ENCODE measurements at places on chromosomes 1 and 21.

- DNase-seq, result no peak
Measured at GRCh38 chr1:36087233-36088123, 1.2 kb upstream of the ADPRS start.

DNA sequence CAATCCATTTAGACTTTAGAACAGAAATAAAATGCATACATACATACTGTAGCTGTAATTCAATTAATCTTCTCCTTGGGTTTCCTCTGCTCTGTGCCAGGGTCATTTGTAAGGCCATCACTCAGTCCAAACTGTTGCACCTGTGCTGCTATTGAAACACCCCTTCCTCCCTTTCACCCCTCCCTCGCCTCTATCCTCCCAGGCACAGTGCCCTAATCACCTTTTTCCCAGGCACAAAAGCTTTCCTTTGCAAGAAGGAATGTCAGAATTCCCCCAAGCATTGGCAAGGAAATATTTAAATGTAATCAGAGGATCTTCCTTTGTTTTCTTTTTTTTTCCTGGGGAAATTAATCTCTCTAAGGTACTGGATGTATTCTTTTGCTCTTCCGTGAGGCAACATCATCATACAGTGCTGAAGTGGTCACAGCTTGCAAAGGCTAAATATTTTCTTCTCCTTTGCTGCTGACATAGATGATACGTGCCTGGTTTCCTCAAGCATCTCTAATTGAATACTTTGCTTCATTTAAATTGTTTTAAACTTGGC lies 339.3 kb upstream of the NR5A2 start:
- no peak for DNase-seq

DNA sequence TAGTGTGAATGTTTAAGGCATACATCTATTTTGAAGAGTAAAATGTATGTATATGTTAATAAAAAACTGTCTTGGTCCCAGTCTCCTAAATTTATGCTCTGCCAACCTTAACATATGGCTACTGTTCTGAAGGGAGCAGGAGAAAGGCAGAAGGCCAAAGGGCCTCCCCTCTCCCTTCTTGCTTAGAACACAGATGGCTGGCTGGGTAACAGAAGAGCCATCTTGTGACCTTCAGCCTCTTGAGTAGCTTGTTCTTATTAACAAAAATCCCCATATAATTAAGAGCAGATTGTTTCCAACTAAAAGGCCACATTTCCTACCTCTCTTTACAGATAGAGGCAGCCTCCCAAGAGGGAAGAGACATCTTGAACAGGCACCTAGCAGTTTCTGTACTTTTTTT lies 36.1 kb downstream of the EPB41 start:
- DNase-seq, result no peak

- DNase-seq, result no peak
Measured at GRCh38 chr1:115373305-115373704, 35.3 kb upstream of the NGF start.

- DNase-seq, result no peak
Measured at GRCh38 chr1:98881901-98882300, 122.8 kb downstream of the PLPPR5 start.

- DNase-seq, result no peak
Measured at GRCh38 chr1:218686258-218686657, 341.1 kb downstream of the TGFB2 start.

DNA sequence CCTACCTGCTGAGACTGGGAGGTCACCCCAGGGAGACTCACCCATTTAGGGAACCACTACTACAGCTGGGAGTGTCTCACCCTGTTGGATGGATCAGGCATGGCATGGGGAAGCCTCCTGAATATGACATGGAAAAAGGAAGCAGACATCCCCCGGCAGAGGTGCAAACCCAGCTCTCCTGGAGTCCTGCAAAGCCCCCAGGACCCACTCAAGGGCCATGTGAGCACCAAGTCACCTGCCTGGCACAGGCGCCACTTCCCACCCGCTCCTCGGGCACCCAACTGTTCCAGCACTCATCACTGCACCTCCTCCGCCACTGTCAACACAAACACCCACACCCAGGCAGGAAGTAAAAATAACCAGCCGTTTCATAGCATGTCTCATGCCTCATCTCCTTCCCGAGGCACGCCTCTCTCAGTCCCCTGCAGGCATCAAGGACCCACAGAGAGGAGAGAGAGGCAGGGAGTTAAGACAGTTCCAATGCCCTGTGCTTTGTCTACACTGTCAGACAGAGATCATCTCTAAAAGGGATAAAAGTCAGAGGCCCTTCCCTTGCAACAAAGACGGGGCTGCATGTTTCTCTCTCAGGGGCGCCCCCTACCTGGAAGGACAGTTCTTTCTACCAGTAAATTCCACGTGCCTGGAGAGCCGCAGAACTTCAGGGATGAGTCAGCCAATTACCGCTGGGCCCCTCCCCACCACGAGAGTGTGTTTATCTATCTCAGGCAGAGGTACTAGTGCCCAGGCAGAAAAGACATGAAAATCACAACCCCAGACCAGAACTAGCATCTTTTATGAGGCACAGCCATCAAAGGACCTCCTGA lies 150.1 kb upstream of the SOD1 start:
- DNase-seq, result peak; percentile 80

- DNase-seq, result no peak
Measured at GRCh38 chr1:111190931-111191451, 9.5 kb downstream of the DENND2D start.

- DNase-seq, result no peak
Measured at GRCh38 chr1:117676615-117677130, 70.8 kb downstream of the TENT5C start.

- DNase-seq, result peak; percentile 60
Measured at GRCh38 chr1:205440476-205441317, 15.1 kb downstream of the BLACAT1 start.

GRCh38 chr1:30731806-30732276 lies 8.5 kb upstream of the MATN1 start:
- no peak for DNase-seq

DNA sequence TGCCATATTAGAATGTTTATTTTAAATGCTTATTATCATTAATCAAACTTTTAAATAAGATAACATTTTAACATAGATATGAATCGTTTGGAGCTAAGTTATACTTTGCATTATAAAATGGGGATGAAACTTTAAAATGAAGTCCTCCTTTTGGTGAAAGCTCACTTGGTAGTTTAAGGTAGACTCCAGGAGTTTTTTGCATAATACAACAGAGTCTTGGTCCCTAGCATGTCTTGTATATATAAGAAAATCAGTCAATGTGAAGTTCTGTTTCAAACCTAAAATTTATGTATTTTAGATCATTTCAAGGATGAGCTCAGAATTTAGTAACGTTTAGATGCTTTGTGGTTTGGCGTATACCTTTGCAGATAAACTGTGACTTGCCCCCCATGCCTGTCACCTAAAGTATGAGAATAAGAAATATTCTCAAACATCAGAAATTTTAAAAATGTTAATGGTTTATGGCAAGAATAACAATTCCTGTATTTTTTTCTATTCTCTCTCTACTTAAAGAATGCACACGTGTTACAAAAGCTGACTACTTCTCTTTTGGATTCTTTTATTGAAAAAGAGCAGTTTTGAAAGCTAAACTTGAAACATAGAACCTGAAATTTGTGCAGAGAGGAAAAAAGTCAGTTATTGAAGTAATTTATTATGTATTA lies 3.8 kb downstream of the NFIA start:
- no peak for DNase-seq

- no peak for DNase-seq
Measured at GRCh38 chr1:247402120-247402675, 13.8 kb upstream of the NLRP3 start.

GRCh38 chr21:44737706-44738354 lies 26.5 kb upstream of the TSPEAR start:
- no peak for DNase-seq

DNA sequence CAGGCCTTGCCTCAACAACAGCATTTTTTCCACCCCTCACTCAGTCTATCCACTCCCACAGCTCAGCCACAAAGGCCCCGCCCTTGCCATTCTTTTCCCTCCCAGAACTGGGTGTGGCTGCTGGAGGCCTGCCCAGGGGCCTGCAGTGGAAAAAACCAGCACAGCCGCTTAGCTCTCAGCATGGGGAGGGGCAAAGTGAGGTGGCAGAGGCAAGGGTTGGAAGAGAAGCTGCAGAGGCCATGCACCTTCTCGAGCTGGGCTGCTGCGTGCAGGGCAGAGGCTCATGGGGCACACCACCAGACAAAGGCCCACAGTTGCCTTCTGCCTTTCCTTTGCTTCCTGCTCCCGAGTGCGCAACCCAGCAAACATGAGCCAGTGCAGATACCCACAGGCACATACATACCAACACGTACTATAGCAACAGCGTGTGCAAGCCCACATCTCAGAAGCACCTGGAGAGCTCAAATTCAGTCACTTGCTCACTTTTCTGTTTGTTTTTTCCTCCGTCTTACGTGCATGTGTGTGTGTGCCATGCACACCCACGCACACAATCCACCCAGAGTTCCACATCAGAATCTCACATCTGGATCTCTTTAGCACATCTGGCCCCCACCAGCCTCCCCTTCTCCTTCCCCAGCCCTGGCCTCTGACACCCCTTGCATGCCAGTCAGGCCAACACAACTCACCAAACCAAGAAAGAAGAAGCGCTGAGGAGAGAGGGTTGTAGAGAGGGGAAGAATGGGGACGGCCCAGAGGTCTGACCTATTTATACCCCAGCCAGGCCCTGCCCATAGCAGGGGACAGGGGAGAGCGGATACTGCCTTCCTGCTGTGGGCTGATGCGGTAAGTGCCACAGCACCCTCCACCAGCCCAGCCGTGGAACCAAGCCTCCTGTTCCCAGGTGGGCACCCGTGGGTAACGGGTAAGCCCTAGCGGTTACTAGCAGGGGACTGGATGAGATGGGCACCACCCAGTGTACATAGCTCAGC lies at the start of gene S100A4:
S100A4 (minus strand) TSS at position 740 of the 989 bp plus-strand sequence. CDS start 1,012 bp downstream, outside the sequence.
- DNase-seq, result peak; percentile 95

DNA sequence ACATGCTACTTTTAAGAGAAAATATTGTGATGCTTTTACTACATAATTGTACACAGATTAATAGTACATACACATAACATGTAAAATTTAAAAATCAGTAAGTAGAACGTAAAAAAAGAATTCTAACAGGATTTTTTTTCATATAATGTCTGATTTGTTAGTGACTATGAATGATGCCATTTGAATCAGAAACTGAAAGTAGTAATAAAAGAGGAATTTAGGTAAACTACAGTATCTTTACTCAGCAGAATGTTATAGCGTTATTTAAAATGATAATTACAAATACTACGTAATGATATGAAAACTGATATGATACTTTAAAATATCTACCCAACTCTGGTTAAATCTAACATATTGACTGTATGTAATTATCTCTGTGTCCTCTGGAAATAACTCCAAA lies 116.1 kb downstream of the DENND1B start:
- DNase-seq, result no peak

DNA sequence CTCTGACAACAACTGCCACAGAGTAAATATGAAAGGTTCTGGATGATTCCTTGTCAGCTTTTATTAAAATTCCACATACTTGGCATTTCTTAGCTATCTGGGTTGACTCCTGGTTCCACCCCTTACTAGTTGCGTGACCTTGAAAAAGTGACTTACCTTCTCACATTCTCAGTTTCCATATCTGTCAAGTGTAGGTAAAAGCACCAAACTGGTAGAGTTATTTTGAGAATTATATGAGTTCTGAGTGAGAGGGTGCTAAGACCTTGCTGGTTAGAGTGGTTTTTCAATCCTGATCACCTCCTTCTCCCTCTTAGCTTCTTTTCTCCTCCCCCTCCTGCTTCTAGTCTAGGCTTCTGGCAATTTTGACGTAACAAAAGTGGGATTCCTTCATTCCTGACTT lies 83.4 kb upstream of the ABCD3 start:
- no peak for DNase-seq

GRCh38 chr1:226351709-226352108 lies 42.7 kb upstream of the LIN9 start:
- DNase-seq, result no peak

- DNase-seq, result no peak
Measured at GRCh38 chr1:36253161-36253862, 29.1 kb downstream of the THRAP3 start.

DNA sequence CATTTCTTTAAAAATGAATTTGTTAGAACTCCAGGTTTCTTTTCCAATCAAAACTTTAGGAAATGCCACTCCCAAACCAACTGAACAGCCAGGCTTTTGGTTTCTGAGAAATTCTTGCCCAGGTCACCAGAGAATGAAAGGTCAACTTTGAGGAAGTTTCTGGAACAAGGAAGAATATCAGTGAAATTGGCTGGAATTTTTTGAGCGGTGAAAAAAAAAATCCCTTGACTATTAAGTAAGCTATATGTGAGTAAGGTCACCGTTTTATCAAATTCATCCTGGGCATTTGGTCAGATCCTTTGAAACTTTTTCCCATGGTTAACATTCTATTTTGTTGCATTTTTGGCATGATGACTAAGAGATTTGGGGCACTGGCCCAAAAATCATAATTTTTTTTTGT lies 469.3 kb downstream of the LTN1 start:
- DNase-seq, result no peak

- DNase-seq, result peak; percentile 65
Measured at GRCh38 chr1:1305300-1306069, 2.2 kb downstream of the ACAP3 start.

- DNase-seq, result peak; percentile 35
Measured at GRCh38 chr1:160522622-160523345, at the start of gene SLAMF6. SLAMF6 (minus strand) TSS chr1:160523255; CDS start chr1:160523192, 63 bp downstream.
